ENCODE measurements at places on chromosomes 2 and 18. TPM values are rescaled to one million over a fixed set of nuclear protein-coding genes. Genes with fewer than 3 reads are reported as not detected.

The MOGAT1 gene
- not detected for total RNA-seq

- DNase-seq, result no peak
- H3K27ac ChIP-seq, result no peak overlapping the region
- peaks cover 4% of the 10 kb centered on the region for H3K4me1 ChIP-seq
These were observed 323.5 kb upstream of the TANK start for GRCh38 chr2:160836755-160837154.

The SRD5A2 gene
- total RNA-seq, result not detected

- no peak overlapping the region for H3K27ac ChIP-seq
- peaks cover 9% of the 10 kb centered on the region for H3K27me3 ChIP-seq
- H3K4me1 ChIP-seq, result peaks cover under 1% of the 10 kb centered on the region
- H3K36me3 ChIP-seq, result peaks cover 5% of the 10 kb centered on the region
These were observed 67.3 kb downstream of the TWIST2 start for GRCh38 chr2:238915196-238915595.

DNA sequence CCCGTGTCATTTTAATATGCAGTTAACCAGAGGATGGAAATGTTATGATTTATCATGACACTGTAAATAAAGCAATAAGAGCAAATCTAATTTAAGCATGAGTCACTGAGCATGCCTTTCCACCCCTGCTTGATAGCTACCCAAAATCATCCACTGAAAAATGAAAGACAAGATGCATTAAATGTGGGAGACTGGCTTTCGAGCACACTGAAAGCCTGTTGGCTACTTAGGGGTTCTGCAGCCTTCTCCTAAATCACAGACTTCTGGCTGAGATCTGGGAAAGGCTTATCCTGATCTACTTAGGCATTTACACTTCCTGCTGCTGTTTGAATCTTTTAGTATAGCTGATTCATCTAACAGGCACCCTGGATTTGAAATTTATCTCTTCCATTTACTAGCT lies 778.3 kb upstream of the CDH7 start:
- H3K27ac ChIP-seq, result no peak overlapping the region
- H3K36me3 ChIP-seq, result no peaks in the 10 kb centered on the region
- no peak for DNase-seq
- H3K4me1 ChIP-seq, result peaks cover 7% of the 10 kb centered on the region
- no peaks in the 10 kb centered on the region for H3K27me3 ChIP-seq
- no peak overlapping the region for H3K4me3 ChIP-seq

Measured in glutamatergic neuron (in vitro differentiated cells).